ENCODE measurements at places on chromosomes 4 and X.

DNA sequence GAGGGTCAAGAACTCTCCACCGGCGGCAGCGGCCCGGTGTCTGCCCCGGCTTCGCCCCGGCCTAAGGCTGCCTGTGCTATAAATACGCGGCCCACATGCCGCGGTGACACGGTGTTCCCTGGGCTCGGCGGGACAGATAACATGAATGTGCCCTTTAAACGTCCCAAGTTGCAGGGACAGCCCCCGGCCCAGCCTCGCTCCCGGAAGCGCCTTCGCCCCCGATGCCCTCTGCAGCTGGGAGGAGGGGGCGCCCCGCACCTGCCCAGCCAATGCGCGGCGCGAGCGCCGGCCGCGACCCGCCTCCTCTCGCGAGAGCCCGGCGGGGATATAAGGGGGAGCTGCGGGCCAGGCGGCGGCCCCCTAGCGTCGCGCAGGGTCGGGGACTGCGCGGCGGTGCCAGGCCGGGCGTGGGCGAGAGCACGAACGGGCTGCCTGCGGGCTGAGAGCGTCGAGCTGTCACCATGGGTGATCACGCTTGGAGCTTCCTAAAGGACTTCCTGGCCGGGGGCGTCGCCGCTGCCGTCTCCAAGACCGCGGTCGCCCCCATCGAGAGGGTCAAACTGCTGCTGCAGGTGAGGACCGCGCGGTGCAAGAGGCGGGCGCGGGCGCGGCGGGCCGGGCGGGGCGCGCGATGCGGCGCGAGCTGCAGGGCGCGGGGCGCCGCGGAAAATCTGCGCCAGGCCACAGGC is at the start of gene SLC25A4:
Gene SLC25A4, plus strand, starts transcription at position 355 of the 689 bp plus-strand sequence. Its CDS starts 107 bp downstream, at position 462.
- DNase-seq = peak; percentile 88

GRCh38 chrX:139554991-139555675 is 24.6 kb downstream of the F9 start:
- no peak for DNase-seq

GRCh38 chrX:70774223-70774622 is 134.3 kb downstream of the TEX11 start:
- DNase-seq = no peak

DNA sequence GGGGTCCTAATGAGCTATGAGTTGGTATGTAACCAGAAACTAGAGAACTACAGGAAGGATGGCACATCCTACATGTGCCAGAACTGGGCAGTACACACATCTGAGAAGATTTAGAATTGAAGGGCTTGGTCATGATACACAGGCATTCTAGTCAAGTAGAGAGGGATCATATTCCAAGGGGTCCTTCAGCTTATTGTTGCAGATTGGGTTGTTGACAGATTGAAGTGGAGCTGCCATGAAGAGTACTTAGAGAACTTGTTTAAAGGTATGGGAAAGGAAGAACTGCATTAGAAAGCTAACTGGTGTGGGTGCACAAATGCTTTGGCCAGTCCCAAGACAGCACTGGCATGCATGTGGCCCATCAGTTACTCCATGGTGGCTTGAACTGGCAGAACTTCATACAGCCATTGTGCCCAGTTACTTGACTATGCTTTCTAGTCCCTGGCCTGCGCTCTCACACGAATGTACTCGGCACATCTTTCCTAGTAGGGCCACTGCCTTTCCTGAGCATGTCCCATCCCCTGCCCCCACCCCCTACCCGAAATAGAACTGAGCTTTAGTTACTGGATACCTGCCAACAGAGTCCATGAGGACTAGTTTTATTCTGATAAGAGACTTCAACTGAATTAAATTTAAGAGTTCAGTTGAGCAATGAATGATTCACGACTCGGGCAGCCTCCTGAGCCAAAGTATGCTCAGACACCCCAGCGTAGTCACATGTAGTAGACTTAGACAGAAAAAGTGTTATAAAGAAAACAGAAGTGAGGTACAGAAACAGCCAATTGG is 64.0 kb downstream of the CCNG2 start:
- DNase-seq = no peak

DNA sequence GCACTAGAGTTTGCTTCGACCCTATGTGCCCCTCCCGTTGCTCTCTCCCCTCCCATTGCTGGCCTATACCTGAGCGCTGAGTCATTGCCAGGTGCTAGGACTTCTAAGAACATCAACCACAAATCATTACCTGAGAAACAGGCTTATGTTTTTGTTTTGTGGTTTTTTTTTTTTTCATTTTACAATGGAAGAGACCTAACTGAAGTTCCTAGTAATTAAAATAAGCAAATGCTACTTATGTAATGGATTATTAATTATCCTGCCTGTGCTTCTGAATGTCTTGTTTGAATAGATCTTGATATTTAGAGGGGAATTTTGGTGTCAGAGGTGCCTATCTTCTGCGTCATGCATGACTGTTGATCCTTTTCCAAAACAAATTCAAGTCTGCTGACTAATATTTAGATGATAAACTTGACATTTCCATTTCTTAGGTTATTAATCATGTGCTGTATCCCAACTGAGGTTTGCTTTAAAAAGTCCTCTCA is 275.4 kb upstream of the CPEB2 start:
- no peak for DNase-seq

- no peak for DNase-seq
Measured at GRCh38 chr4:60088807-60089486, 1111.2 kb upstream of the ADGRL3 start.

- DNase-seq = no peak
Measured at GRCh38 chr4:167221084-167221483, 13.2 kb downstream of the SPOCK3 start.

DNA sequence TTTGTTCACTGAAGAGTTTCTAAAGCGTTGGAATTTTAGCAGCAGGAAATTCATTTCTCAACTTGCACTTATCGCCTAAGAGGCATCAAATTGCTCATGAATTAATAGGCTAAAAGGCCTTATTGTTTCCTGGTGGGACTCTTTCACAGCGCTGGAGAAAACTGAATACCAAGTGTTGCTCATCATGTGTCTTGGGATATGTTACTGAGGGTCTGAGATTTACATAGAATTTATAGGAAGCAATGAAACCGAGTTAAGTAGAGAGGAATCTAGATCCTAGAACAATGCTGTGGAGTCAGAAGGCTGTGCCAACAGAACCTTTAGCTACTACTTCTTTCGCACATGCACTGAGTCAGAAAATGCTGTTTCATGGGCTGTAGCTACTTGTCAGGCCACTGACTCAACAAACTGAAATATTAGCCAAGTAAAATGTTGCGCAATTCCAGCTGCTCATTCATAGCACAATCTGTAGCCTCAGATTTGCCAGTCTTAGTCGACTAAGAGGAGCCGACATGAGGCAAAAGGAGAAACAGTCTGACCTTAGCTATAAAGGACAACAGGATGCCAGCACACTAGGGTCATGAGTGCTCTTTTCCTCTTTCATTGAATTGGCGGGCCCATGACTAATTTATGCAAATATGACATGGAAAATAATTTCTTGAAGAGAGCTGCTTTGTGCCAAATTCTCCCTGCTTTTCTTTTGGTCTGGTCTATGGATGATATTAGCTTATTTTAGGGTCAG is 35.9 kb upstream of the CXCL8 start:
- no peak for DNase-seq

- no peak for DNase-seq
Measured at GRCh38 chr4:132809298-132810032, 339.6 kb upstream of the PCDH10 start.

GRCh38 chrX:122113376-122113775 is 1066.0 kb downstream of the GLUD2 start:
- no peak for DNase-seq

- DNase-seq = no peak
Measured at GRCh38 chr4:20624793-20625374, 75.4 kb upstream of the PACRGL start.

- DNase-seq = no peak
Measured at GRCh38 chr4:1685235-1686150, 1.4 kb upstream of the FAM53A start.

GRCh38 chr4:168859888-168860694 is 150.0 kb downstream of the CBR4 start:
- no peak for DNase-seq

All from activated CD4-positive, CD25-positive, alpha-beta regulatory T cell treated with anti-CD3 and anti-CD28 coated beads, Interleukin-2, amount 50 U/mL, for 72 hours (primary cell).